ENCODE measurements at places on chromosomes 5 and 9.
A peak's percentile ranks its signal among the peaks of the same experiment; 100 is the strongest.

- no peak for DNase-seq
Measured at GRCh38 chr9:74765481-74765971, 122.2 kb downstream of the TRPM6 start.

GRCh38 chr5:106894964-106895363, 775.8 kb downstream of the EFNA5 start:
- DNase-seq, result peak; percentile 10

GRCh38 chr9:92722386-92723298, 42.0 kb downstream of the BICD2 start:
- no peak for DNase-seq

GRCh38 chr9:6567140-6567591, 78.4 kb downstream of the GLDC start:
- peak; percentile 91 for DNase-seq

DNA sequence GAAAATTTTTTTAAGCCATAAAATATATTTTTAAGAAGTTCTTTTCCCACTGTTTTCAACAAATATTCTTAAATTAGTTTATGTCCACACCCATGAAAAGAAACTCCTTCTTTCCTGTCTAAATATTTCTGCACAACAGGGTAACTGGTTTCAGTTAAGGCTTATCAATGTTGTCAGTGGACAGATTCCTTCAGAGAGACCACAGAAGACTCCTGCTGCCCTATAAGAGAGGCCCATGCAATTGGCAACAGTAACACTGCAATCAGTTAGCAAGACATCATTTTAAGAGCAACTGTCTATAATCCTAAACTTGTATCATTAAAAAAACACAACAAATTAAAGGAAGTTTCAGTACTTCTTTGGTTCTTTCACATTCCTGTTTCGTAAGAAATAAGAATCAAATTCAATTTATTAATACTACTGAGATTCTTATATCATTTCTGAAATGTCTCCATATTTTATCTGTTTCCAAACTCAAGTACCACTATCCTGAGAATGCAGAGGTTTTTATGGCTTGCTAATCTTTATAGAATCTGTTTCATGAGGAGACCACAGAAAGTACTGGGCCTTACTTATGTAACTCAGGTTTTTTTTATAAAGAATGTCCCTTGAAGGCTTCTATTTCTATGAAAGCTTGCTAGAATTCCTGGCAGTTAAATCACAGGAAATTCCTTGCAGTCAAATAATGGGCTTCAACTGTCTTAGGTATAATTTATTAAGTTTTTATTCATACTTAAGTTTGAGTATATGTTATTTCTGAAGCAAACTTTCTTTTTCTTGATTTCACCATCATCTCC, 240.2 kb downstream of the RFX3 start:
- DNase-seq, result peak; percentile 84

GRCh38 chr5:160929360-160929759, 77.3 kb upstream of the ATP10B start:
- DNase-seq, result no peak

DNA sequence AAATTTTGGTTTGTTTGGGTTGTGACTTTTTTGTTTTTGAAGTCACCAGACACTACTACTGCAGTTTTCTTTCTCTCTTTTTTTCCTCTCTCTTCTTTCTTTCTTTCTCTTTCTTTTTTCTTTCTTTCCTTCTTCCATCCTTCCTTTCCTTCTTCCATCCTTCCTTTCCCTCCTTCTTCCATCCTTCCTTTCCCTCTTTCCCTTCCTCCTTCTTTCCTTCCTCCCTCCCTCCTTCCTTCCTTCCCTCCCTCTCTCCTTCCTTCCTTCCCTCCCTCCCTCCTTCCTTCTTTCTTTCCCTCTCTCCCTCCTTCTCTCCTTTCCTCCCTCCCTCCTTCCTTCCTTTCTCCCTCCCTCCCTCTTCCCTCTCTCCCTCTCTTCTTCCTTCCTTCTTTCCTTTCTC, 230.3 kb upstream of the TYRP1 start:
- DNase-seq, result no peak

Measured in fibroblast of skin of right quadriceps (primary cell).